ENCODE measurements at places on chromosomes 3 and 15.

DNA sequence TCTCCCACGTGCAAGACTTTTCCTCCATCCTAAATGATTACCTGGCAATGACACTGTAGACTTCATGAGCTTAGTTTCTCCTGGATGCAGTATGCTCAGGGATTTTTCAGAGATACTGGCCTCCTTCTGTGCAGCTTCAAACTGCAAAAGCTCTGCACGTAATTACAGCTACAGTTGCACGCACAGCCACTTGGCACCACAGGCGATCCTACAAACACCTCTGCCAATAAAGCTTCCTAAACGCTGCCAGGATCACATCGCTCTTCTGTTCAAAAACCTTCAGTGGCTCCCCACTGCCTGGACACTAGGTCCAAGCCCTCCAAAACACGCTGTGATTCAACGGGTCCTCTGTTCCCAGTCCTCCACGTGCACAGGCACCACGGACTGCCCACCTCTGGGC lies 49.5 kb downstream of the NUP210 start:
- no peak for DNase-seq

DNA sequence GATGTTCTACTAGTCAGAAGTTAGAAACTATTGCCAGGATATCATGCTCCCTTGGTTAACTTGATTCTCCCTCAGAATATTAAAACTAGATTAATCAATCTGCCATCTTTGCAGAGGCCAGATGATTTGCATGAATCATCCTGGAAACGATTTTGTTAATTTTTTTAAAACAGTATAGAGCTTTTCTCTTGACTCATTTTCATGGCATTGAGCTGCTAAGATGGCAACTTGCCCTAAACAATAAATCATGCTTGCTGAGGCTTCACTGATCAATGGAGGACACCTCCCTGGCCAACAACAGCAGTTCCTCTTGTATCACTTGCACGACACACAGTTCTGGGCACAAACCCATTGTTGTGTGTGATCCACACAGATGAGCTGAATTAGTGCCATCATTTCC lies 109.1 kb downstream of the COL6A6 start:
- no peak for DNase-seq

GRCh38 chr3:107329088-107329487 lies 48.2 kb upstream of the CCDC54 start:
- DNase-seq: no peak

GRCh38 chr3:178785961-178786360 lies 249.7 kb downstream of the KCNMB2 start:
- no peak for DNase-seq

DNA sequence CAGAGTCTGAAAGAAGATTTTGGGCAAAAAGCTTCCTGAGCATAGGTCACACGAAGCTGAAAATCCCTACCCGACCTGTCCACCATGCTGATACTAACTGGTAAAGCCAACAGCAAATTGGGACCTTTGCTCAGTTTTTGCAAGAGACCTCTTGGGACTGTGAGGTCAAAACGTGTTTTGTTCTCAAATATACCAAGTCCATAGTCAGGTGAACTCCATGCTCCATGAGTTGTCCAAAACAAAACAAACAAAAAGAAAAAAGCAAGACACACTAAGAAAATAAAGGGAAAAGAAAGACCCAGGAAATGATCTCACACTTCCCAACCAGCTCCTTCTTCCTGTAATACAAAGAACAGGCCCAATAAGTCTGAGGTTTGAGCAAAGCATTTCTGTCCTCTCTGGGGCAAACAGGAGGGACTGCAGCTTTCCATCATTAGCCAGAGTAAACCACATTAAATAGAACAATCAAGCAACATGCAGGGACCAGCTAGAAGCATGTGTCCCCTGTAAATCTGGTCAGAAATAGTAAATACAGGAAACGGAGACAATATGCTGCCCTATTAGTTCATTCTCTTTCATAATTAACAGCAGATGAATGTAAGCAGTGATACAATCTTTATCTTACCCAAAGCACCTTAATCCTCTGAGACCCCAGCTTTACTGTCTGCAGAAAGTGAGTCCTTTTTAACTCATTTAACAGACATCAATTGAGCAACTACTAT lies 125.0 kb upstream of the LIPC start:
- DNase-seq: no peak

GRCh38 chr3:115508562-115508961 lies 114.7 kb upstream of the GAP43 start:
- no peak for DNase-seq

DNA sequence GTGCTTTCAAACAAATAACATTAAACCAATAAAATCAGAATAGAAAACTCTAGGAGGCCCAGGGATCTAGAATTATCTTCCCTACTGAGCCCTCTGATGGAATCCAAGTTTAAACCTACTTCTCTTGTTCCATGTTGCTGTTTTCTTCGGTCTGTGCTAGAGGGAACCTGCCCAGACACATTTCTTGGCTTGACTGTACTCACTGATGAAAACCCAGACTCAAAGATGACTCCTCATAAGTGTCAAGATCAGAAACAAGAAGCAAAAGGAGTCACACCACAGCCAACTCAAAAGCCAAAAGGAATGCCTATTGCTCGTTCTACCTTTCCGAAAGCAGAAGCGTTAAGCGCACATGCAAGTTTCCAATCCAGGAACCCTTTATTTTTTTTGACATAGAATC lies 31.6 kb downstream of the SCAP start:
- DNase-seq: no peak

DNA sequence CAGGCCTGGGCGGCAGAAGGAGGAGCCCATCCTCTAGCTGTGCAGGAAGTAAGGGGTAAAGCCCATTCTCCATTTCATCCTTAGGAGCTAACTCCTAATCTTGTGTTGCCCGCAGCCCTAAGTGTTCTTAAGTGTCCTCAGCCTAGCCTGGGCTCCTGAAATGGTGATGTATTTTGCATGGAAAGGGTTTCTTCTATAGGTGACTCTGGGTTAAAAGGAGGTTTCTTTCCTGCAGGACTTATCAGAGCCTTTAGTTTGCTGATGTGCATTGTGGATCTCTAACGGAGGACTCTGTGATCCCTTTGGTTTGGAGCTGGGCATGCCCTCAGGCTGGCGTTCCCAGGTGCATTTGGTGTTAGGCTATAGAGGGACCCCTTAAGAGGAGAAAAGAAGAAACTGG lies 48.5 kb upstream of the TRPM1 start:
- DNase-seq: no peak

All from C1 segment of cervical spinal cord (tissue), 14 donors.